ENCODE measurements at places on chromosomes 1 and 21.
A peak's percentile ranks its signal among the peaks of the same experiment; 100 is the strongest.

DNA sequence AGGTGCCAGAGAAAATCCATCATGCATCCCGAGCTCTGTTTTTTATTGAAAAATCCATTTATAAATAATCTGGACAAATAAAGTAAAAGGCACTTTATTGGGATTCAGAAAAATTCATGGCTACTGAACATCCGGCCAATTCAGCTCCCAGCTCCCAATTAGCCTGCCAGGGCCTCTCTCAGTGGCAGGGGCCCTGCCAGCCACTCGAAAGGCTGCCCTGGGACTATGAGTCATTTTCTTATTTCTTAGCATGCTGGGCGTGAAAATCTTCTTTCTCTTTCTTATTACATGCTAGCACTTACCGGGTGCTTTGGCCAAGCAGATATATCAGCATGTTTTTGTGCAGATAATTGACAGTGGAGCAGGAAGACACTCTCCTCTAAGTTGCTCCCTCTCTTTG lies 283.3 kb downstream of the CAMTA1 start:
- no peak for DNase-seq

GRCh38 chr1:40316595-40317393 lies at the start of gene COL9A2:
Gene COL9A2 (minus strand): TSS chr1:40317286. CDS start chr1:40317197, 89 bp downstream.
- DNase-seq = peak; percentile 79

GRCh38 chr21:40841524-40842196 lies 5.3 kb downstream of the DSCAM start:
- peak; percentile 77 for DNase-seq

DNA sequence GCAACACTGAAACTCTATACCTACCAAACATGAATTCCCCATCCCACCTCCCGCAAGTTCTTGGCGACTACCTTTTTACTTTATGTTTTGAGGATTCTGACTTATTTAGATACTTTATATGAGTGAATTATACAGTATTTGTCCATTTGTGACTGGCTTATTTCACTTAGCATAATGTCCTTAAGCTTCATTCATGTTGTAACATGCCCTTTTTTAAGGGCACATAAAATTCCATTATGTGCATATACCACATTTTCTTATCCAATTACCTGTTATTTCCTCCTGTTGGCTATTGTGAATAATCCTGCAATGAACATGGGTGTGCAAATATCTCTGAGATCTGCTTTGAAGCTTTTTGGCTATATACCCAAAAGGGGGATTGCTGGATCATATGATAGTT lies 22.0 kb upstream of the CHIT1 start:
- DNase-seq = no peak

DNA sequence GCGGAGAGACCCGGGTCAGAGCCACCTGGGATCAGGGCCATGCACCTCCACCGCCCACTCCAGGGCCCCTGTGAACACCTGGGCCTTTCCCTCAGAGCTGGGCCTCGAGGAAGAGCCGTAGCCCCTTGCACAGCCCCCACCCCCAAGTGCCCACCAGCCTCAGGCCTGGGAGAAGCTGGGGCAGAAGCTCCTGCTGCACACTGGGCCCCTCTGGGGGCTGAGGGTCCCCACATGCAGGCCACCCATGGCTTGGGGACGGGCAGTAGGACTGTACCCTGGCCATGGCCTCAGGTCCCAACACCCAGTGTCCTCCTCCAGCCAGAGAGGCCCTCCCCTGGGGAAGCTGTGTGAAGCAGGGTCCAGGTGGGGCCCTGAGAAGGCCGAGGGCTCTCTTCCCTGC lies 6.5 kb downstream of the NOC2L start:
- DNase-seq = no peak

DNA sequence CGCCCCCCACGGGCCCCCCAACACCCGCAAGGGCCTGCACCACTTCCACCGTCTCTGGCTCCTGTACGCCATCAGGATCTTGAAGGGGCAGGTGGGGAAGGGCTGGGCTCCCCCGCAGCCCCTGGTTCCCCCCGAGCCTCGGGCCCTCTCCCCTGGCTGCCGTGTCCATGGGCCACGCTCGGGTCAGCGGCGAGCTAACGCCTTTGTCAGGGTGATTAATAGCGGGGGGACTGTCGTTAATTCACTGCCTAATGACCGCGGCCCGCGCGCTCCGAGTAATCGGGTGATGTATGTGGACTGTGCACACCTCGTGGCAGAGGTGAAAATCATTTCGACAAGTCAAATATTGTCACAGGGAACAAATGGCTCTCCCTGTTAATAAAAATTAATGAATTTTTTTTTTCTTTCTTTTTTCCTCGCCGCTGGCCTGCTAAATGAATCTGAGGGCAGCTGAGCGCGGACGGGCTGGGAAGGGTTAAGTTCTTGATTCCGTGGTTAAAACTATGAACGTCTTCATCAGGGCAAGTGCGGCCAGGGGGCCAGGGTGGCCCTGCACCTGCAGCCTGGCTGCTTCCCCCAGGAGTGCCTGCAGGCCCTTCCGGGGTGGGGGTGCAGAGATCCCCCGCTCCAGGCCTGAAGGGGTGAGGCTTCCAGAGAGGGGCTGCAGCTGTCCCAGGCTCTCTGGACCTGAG lies 100.8 kb downstream of the PRDM16 start:
- no peak for DNase-seq

DNA sequence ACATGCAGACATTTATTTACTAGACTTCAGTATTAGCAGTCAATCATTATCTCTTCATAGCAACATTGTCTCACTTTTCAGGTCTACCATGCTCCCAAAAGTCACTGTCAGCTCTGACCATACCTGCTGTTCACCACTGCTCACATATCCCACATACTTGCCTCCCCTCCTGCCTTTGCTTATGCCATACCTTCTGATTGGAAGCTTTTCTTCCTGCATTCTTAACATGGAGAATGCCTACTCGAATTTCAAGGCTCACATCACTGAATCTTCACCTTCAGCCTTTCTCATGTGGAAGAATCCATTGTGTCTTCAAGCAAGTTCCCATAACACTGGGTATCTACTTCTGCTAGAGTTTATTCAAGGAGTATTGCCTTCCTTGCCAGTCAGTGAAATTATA lies 135.4 kb downstream of the NTNG1 start:
- DNase-seq = no peak

GRCh38 chr1:184637664-184638240 lies 116.9 kb downstream of the EDEM3 start:
- no peak for DNase-seq

- no peak for DNase-seq
These were observed 75.7 kb upstream of the ZNF326 start for GRCh38 chr1:89919174-89919573.

GRCh38 chr21:15219039-15219438 lies 154.2 kb upstream of the NRIP1 start:
- DNase-seq = no peak

DNA sequence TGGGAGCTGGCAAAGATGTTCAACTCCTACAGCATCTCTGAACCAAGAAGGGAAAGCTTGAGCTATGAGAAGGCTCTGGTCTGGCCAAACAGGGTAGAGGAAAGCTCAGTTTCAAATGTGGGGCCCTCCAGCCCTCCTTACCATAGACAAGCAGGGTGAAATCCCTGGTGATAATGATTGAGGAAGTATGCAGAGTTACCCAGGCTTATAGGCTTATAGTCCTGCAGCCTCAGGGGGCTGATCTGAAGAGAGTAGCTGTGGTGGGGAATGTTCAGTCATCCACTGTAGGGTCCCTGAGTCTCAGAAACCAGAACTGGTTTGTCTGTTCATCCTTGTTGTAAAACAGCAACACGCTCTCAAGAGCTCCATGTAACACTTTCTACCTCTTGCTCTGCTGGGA lies 19.8 kb upstream of the LY9 start:
- DNase-seq = no peak

DNA sequence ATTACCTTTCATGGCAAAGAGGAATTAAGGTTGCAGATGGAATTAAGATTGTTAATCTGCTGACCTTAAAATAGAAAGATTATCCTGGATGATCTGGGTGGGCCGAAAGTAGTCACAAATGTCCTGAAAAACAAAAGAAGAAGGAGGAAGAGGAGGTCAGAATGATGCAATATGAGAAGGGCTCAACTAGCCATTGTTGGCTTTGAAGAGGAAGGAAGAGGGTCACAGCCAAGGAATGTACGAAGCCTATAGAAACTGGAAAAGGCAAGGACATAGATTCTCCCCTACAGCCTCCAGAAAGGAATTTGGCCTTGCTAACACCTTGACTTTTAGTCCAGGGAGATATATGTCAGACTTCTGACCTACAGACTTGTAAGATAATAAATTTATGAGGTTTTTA lies 39.4 kb upstream of the FMOD start:
- DNase-seq = no peak

DNA sequence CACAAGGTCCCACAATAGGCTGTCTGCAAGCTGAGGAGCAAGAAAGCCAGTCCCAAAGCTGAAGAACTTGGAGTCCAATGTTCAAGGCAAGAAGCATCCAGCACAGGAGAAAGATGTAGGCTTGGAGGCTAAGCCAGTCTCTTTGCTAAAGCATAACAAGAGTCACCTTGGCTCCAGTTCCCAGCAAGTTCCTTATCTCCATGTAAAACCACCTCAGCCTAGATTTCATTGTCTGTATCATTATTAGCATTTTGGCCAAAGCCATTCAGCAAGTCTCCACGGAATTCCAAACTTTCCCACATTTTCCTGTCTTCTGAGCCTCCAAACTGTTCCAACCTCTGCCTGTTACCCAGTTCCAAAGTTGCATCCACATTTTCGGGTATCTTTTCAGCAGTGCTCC lies 36.9 kb downstream of the PIGM start:
- DNase-seq = no peak

GRCh38 chr1:245650441-245650960 lies 495.7 kb downstream of the KIF26B start:
- no peak for DNase-seq

GRCh38 chr1:162159515-162159914 lies 90.0 kb downstream of the NOS1AP start:
- DNase-seq = no peak

DNA sequence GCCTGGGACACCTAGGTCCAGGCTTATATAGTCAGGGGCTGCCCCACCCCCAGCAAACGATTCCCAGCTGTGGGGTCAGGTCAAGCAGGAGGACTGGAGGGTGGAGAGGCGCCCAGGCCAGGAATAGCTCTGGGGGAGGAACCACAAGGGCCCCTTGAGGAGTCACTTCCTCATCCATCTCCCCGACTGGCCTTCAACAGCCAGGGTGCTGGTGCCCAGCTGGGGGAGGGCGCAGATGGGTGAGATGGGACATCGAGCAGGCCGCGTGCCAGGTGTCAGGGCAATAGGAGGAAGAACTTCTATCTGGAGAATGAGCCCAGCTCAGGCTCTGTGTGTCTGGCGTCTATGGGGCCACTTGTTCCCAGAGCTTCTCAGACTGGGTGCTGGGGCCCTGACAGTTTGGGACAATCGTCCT lies 208 bp upstream of the MYBPH start:
- DNase-seq = no peak

GRCh38 chr1:214941061-214941460 lies 141.5 kb upstream of the KCNK2 start:
- DNase-seq = no peak

DNA sequence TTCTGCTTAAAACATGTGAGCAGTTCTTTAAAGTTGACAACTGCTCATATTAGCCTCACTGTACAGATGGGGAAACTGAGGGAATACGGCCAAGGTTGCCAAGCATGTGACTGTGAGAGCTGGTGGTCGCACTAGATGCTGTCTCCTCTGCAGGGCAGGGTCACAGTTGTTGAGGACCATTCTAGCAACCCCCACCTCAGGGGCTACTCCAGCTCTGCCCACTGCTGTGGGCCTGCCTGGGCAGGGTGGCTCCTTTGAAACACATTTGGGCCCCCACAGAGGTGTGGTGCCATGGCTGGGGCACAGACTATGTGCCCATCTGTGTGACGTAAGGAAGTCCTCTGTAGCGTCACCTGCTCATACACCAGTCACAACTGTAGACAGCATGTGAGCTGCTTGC lies 779 bp downstream of the THEM5 start:
- no peak for DNase-seq

GRCh38 chr1:192978195-192978710 lies 80.9 kb downstream of the UCHL5 start:
- no peak for DNase-seq

GRCh38 chr1:154626456-154627256 lies 18.7 kb upstream of the ADAR start:
- no peak for DNase-seq

GRCh38 chr1:175158170-175158591 lies 34.4 kb downstream of the KIAA0040 start:
- no peak for DNase-seq

GRCh38 chr1:47855230-47855629 lies 142.0 kb downstream of the TRABD2B start:
- no peak for DNase-seq

DNA sequence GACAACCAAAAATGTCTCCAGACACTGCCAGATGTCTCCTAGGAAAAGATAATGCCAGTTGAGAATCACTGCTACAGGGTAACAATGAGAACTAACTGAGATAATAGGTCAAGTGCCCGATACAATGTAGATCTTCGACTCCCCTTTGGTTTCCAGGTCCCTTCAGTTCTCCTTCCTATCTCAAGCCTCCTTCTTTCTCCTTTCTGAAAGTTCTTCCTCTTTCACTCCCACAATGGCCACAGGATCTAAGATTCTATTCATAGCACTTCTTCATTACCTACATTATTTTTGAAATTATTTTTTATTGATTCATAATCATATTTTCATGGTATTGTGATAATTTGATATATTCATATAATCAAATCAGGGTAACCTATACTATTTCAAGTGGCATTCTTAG lies 6.3 kb downstream of the PFDN2 start:
- no peak for DNase-seq

DNA sequence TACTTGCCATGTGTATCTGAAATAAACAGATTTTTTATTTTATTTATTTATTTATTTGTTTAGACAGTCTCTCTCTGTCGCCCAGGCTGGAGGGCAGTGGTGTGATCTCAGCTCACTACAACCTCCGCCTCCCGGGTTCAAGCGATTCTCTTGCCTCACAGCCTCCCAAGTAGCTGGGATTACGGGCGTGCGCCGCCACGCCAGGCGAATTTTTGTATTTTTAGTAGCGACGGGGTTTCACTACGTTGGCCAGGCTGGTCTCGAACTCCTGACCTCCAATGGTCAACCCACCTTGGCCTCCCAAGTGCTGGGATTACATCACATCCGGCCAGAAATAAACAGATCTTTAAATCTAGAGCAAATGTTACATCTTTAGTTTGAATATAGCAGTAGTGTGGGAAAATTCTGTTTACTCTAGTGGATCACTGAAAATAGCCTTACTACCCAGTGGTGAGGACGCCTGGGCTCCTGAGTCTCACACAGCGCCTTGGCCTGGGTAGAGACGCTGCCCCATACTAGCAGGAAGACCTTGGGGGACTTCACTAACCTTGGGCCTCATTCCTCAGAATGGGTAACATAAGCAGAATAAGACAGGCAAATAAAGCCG lies 709 bp downstream of the GART start:
- DNase-seq = no peak
